ENCODE measurements at places on chromosomes 12 and 14.
A peak's percentile ranks its signal among the peaks of the same experiment; 100 is the strongest.

DNA sequence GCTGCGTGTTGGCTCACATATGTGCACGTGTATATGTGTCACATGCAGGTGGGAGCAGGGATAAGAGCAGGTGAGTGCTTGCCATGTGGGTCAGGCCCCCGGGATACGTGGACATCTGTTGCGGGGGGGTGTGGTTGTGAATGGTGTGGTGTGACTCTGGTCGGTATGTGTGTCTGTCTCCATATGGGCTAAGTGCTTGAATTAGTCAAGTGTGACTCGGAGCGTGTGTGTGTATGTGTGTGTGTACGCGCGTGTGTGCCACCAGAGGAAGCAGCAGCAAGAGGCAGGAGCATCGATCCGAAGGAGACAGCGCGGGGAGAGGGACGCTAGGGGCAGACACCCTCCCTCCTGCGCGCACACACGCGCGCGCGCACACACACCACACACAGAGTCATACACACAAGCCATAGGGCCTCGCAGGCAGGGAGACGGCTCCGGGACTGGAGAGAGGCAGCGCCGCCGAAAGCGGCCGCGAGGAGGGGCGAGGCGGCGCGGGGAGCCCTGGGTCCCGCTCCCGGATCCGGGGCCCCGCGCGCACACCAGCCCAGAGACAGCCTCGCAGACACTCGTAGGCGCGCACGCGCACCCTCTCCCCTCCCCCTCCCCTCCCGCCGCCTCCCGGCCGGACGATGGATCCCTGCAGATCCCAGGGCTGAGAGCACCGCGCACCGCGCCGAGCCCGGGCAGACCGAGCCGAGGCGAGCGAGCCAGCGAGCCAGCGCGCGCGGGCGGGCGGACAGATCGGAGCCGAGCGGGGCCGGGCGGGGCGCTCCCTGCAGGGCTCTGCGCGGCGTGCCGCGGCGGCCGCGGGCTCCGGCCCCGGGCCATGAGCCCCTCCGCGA, at the start of gene ASIC1:
ASIC1 (plus strand) TSS at position 597 of the 842 bp plus-strand sequence. CDS start 1,171 bp downstream, outside the sequence.
- DNase-seq: peak; percentile 59

DNA sequence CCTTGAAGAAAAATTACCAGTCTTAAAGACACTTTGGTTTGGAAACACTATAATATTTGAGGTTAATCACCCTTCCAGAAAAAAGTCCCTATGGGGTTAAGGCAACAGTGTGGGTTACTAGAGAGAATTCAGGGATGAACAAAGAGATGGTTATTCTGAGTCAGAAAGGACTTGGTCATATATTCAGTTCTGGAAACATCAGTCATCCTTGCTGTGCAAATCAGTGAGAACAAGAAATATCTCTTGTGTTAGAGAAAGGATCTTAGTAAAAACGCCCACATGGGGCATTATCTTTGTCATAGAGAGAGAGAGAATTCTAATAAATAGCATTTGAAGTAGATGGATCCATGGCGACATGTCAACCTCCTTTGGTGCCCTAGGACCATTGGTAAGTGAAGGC, 59.4 kb upstream of the E2F7 start:
- no peak for DNase-seq

- peak; percentile 71 for DNase-seq
Measured at GRCh38 chr12:57549909-57550640, at the start of gene KIF5A. KIF5A (plus strand) TSS chr12:57550044; CDS start chr12:57550272, 228 bp downstream.

- no peak for DNase-seq
Measured at GRCh38 chr14:29906256-29906870, 21.3 kb downstream of the PRKD1 start.

GRCh38 chr14:92451245-92451644, 62.3 kb upstream of the RIN3 start:
- DNase-seq: no peak

DNA sequence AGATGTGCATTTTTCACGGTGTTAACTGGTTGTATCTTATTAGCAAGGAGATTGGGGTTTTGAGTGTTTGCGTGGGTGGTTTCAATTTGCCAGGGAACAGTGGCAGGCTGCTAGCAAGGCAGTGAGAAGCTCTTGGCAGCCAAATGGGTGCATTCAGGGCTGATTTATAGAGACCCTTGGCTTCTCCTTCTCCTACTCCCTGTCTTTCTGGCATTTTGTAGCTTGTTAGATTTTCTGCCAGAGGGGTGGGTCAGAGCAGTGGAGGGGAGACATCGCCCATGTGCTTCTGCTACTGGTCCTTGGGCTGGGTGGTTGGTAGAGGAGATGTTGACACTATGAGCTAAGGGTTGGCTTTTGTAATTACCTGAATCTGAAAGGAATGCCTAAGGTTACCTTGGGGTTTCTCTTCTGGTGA, 9.6 kb downstream of the CALM1 start:
- DNase-seq: no peak

Data from hematopoietic multipotent progenitor cell treated with erythropoietin and hydrocortisone succinate and interleukin-3 and kit ligand, for 6 days (in vitro differentiated cells).